ENCODE measurements at places on chromosomes 11 and 22. TPM values are rescaled to one million over a fixed set of nuclear protein-coding genes. Genes with fewer than 3 reads are reported as not detected.
A peak's percentile ranks its signal among the peaks of the same experiment; 100 is the strongest.

- H3K27me3 ChIP-seq: no peaks in the 10 kb centered on the region
- H3K4me3 ChIP-seq: no peak overlapping the region
- H3K4me1 ChIP-seq: peaks cover 12% of the 10 kb centered on the region
Observed at GRCh38 chr11:11981840-11982239, 26.6 kb downstream of the DKK3 start.

DNA sequence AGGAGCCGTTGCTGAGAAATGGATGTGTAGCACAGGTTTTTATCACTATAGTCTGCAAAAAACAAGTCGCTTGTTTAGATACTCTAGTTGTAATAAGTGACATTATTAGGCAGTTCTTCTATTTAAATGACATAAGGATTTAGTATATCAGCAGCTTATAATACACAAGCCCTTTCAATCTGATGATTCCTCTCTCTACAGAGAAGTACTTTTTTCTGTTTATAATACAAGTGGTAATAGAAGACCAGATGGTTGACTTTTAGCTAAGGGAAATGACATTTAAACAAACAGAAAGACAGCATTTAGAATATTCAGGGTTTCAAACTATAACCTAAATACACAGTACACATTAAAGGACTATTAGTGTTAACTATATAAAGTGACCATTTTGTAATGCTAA, 60.4 kb downstream of the IMMP1L start:
- H3K4me3 ChIP-seq: no peak overlapping the region
- no peaks in the 10 kb centered on the region for H3K27me3 ChIP-seq
- H3K36me3 ChIP-seq: peaks cover 42% of the 10 kb centered on the region
- DNase-seq: no peak
- H3K27ac ChIP-seq: no peak overlapping the region

DNA sequence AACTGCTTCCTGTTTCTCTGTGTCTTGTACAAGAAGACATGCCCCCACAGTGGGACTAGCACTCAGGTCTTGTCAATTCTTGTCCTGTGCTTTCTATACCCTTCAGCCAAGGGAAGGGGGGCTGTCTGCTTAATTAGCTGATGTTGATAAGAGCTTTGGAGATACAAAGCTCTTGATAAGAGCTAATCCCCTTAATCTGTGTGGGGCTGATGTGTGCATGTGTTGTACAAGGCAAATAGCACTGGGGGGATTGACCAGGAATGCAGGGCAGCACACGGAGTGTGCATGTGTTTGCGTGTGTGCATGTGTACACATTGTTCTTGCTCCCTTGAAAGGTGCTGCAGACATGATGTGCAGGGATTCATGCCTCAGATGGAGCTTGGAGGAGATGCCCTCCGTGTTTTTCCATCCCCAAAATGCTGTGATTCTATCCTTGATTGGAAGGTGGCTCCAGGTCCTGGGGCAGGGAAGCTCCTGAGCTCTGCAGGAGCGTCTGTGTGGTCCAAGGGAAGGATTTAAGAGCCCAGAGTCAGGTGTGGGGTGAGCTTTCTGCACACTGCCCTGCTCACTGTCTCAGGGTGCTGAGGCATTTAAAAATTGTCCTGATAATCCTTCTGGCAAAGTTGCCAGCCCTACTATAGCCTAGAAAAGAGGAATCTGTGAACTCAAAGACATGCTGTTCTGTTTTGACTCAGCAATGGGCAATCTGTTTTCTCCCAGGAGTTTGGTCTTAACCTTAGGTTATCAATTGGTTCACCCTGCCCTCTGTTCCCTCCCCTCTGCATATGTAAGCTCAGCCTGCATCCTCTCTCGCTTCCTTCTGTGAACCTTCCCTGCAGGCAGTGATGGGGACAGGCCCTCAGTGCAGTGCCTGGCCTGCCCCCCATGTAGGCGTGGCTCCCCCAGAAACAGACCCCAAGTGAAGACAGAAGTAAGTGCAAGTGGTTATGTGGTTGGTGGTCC, 102.0 kb downstream of the GRIK4 start:
- no peaks in the 10 kb centered on the region for H3K36me3 ChIP-seq
- DNase-seq: no peak
- H3K27me3 ChIP-seq: no peaks in the 10 kb centered on the region
- peak overlapping the region; percentile 64 for H3K27ac ChIP-seq
- no peak overlapping the region for H3K4me3 ChIP-seq
- peaks cover 25% of the 10 kb centered on the region for H3K4me1 ChIP-seq

GRCh38 chr11:42200311-42200710, 740.9 kb upstream of the LRRC4C start:
- no peaks in the 10 kb centered on the region for H3K27me3 ChIP-seq
- no peak overlapping the region for H3K4me3 ChIP-seq
- peak; percentile 56 for DNase-seq
- H3K36me3 ChIP-seq: no peaks in the 10 kb centered on the region
- H3K27ac ChIP-seq: no peak overlapping the region
- H3K4me1 ChIP-seq: no peaks in the 10 kb centered on the region

- no peaks in the 10 kb centered on the region for H3K36me3 ChIP-seq
- H3K27me3 ChIP-seq: no peaks in the 10 kb centered on the region
- H3K4me3 ChIP-seq: no peak overlapping the region
- DNase-seq: no peak
- no peak overlapping the region for H3K27ac ChIP-seq
Observed at GRCh38 chr22:36998620-36999351, 20.5 kb downstream of the TST start.

- H3K4me3 ChIP-seq: no peak overlapping the region
- H3K27ac ChIP-seq: peak overlapping the region; percentile 3
Observed at GRCh38 chr22:39946503-39947219, 13.5 kb upstream of the TMA7B start.

DNA sequence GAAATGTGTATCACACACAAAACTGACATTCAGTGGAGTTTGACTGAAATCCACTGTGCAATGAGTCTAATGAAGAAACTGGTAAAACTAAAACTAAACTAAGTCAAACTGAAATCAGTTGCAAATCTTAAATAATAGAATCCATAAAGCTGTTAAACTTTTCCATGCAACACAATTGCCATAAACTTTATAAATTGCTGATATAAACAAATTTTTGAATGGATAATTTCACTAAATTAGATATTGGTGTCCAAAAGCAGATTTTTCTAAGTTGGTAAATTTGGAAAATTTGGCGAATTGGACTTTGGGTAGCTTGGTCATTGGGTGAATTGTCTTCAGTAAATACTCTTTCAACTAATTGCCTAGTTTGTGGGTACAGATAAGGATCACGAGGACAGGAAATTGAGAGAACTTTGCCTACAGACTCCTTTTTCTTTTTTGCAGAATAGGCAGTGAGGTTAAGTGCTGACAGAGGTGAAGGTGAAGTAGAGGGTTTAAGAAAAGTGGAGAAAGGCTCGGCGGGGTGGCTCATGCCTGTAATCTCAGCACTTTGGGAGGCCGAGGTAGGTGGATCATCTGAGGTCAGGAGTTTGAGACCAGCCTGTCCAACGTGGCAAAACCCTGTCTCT, 12.8 kb downstream of the MRPL17 start:
- H3K27me3 ChIP-seq: no peaks in the 10 kb centered on the region
- peaks cover 23% of the 10 kb centered on the region for H3K4me1 ChIP-seq
- DNase-seq: no peak
- no peak overlapping the region for H3K27ac ChIP-seq
- H3K4me3 ChIP-seq: no peak overlapping the region
- no peaks in the 10 kb centered on the region for H3K36me3 ChIP-seq

The OR52E8 gene
- total RNA-seq: not detected

The PGA5 gene
- not detected for total RNA-seq

The SYT8 gene
- not detected for total RNA-seq

Data from spleen (tissue), 13 donors.